Mesendoderm (in vitro differentiated cells): ENCODE measurements at places on chromosomes 4 and X.

GRCh38 chr4:14744346-14744745, 257.9 kb upstream of the CPEB2 start:
- DNase-seq: peak; percentile 42
- peaks cover 2% of the 10 kb centered on the region for H3K4me1 ChIP-seq
- H3K36me3 ChIP-seq: no peaks in the 10 kb centered on the region
- no peaks in the 10 kb centered on the region for H3K27me3 ChIP-seq
- no peak overlapping the region for H3K27ac ChIP-seq

DNA sequence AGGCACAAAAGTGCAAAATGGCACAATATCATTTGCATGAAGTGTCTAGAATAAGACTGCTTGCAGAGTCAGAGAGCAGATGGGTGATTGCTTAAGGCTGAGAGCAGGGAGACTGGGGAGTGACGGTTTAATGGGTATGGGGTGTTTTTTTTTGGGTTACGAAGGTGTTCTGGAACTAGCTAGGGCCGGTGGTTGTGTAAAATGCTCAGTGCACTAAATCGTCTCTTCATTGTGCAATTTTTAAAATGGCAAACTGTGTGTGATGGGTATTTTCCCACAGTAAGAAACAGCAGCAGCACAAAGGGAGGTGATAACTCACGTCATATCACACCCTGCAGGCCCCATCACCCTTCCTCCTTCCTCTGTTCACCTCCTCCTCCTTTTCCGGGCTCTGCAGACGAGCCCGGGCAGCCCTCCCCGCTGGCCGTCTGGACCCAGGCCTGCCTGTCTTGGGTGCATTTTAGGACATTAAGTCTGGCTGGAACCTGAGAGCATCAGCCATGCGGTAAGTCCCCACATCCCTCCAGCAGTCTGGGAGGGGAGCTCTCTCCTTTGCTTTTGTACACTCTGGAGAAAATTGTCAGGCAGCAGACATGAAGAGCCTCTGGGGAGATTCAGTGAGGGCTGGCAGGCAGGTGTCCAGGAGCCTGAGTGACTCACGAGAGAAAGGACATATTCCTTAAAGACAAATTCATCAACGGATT, 42.7 kb downstream of the ASMT start:
- no peak overlapping the region for H3K27ac ChIP-seq
- H3K4me1 ChIP-seq: no peaks in the 10 kb centered on the region
- no peak overlapping the region for H3K4me3 ChIP-seq
- DNase-seq: no peak

DNA sequence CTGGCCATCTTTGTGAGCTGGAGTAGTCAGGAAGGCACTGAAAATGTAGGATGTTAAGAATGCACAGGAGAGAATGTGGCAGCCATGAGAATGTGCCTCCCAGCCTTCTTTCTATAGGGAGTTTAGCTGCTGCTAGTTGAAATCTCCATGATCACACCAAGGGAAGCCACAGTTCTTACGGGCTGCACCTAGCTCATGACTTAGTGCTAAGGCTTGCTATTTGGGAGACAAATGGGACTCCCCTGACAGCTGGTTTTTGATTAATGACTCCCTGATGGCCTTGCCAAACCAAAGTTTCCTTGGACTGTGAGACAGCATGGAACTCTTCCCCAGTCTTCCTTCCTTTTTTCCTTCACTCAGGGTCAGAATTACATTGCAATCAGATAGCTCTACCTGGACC, 9.2 kb downstream of the CTSO start:
- H3K4me1 ChIP-seq: no peaks in the 10 kb centered on the region
- no peaks in the 10 kb centered on the region for H3K36me3 ChIP-seq
- H3K4me3 ChIP-seq: no peak overlapping the region
- H3K27me3 ChIP-seq: no peaks in the 10 kb centered on the region
- DNase-seq: peak; percentile 5

GRCh38 chr4:124777007-124777406, 64.5 kb upstream of the ANKRD50 start:
- no peaks in the 10 kb centered on the region for H3K36me3 ChIP-seq
- H3K4me1 ChIP-seq: no peaks in the 10 kb centered on the region
- no peak overlapping the region for H3K4me3 ChIP-seq
- no peak for DNase-seq
- no peaks in the 10 kb centered on the region for H3K27me3 ChIP-seq

DNA sequence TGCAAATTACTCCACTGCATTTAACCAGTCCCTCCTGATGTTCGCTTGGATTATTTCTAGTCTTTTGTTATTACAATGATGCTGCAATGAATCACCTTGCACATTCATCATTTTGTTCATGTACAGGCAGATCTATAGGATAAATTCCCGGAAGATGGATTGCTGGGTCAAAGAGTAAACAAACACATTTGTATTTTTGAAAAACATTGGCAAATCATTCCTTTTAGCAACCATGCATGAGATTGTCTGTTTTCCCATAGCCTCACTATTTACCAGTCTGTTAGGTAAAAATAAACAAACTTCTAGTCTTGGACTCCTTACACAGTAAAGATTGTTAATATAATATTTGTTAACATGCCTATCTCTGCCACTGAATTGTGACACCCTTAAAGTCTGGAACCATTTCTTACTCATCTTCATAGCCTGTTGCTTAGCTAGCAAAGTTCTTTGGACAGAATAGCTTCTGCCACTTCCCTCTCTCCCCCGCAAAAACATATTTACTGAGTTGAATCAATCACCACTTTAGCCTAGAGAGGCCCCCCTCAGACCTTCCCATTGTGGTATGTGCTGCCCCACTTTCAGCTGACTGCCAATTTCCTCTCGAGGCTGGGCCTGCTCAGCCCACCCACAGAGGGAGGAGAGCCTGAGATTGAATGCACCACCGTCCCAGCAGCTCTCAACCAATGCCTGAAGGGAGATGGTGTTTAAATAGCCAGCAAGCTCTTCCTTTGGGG, 108.4 kb upstream of the ATXN3L start:
- H3K27ac ChIP-seq: no peak overlapping the region
- no peaks in the 10 kb centered on the region for H3K36me3 ChIP-seq
- peak; percentile 16 for DNase-seq
- H3K4me1 ChIP-seq: no peaks in the 10 kb centered on the region
